ENCODE measurements at places on chromosomes 16 and 17. TPM values are rescaled to one million over a fixed set of nuclear protein-coding genes. Genes with fewer than 3 reads are reported as not detected.
A peak's percentile ranks its signal among the peaks of the same experiment; 100 is the strongest.

DNA sequence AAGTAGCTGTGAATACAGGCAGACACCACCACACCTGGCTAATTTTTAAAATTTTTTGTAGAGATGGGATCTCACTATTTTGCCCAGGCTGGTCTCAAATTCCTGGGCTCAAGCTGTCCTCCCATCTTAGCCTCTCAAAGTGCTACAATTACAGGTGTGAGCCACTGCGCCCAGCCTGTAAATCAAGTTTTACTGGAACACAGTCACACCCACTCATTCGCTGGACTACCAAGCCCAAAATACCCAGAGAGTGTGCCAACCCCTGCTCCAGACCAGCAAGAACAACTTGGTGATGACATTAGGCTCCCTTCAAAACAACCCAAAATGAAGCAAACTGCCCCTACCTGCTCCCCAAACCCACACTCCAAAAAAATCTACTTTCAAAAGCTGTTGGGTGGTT lies 36.0 kb downstream of the TVP23A start:
- DNase-seq = no peak
- no peaks in the 10 kb centered on the region for H3K36me3 ChIP-seq
- no peaks in the 10 kb centered on the region for H3K27me3 ChIP-seq
- H3K27ac ChIP-seq = no peak overlapping the region
- no peak overlapping the region for H3K4me3 ChIP-seq

DNA sequence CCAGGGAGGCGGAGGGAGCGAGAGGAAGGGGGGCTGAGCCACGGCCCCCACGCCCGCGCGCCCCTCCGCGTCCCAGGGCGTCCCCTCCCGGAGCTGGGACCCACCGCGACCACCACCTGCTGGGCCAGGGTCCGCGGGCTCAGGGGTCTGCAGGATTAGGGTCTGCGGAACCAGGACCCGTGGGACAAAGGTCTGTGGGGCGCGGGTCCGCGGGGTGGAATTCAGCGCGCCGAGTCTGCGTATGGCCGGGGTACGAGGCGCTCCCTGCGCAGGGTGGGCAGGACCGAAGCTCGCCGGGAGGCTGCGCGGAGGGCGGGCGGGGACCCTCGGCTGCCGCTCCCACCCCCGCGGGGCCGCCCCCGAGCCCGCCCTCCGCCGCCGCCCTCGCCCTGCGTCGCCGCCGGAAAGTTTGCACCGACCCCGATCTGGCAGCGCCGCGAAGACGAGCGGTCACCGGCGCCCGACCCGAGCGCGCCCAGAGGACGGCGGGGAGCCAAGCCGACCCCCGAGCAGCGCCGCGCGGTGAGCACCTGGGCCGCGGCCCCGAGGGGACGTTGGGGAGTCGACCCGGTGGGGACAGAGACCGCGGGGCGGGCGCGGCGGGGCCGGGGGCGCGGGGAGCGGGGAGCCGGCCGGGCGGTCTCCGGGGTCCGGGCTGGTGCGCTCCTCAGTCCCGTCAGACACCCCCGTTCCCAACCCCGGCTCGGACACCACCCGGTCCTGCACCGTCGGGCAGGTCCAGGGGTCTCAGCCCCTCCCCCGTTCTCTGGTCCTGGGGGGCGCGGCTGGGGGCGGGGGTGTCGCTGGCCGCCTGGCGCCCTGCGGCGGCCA lies at the start of gene GCGR:
TSS of gene GCGR (plus strand) at position 423 of the 831 bp plus-strand sequence. CDS start 4,869 bp downstream, outside the sequence.
- no peaks in the 10 kb centered on the region for H3K36me3 ChIP-seq
- peak within 1 kb of the TSS; percentile 49 for H3K4me3 ChIP-seq
- H3K27ac ChIP-seq = no peak within 1 kb of the TSS
- no peaks in the 10 kb centered on the region for H3K4me1 ChIP-seq

- no peak overlapping the region for H3K4me3 ChIP-seq
- no peak overlapping the region for H3K27ac ChIP-seq
- DNase-seq = no peak
- peaks cover 4% of the 10 kb centered on the region for H3K4me1 ChIP-seq
- no peaks in the 10 kb centered on the region for H3K27me3 ChIP-seq
- H3K36me3 ChIP-seq = peaks cover 3% of the 10 kb centered on the region
Observed at GRCh38 chr16:14641926-14642325, 9.2 kb downstream of the BFAR start.

- no peak overlapping the region for H3K27ac ChIP-seq
- DNase-seq = peak; percentile 90
- peaks cover 17% of the 10 kb centered on the region for H3K4me1 ChIP-seq
- peaks cover 23% of the 10 kb centered on the region for H3K36me3 ChIP-seq
- no peak overlapping the region for H3K4me3 ChIP-seq
- H3K27me3 ChIP-seq = no peaks in the 10 kb centered on the region
Observed at GRCh38 chr17:80426671-80427326, 11.8 kb downstream of the ENDOV start.

- H3K4me1 ChIP-seq = no peaks in the 10 kb centered on the region
- no peaks in the 10 kb centered on the region for H3K27me3 ChIP-seq
- H3K4me3 ChIP-seq = no peak overlapping the region
- no peak for DNase-seq
- no peak overlapping the region for H3K27ac ChIP-seq
- no peaks in the 10 kb centered on the region for H3K36me3 ChIP-seq
Observed at GRCh38 chr17:22600644-22601298, 908.4 kb downstream of the KCNJ18 start.

The ABCC12 gene
- 0.59 TPM for total RNA-seq

GRCh38 chr17:74870512-74870911 lies 2.3 kb downstream of the FDXR start:
- H3K27me3 ChIP-seq = peaks cover 2% of the 10 kb centered on the region
- no peak overlapping the region for H3K27ac ChIP-seq
- peaks cover 7% of the 10 kb centered on the region for H3K4me1 ChIP-seq
- H3K4me3 ChIP-seq = no peak overlapping the region

DNA sequence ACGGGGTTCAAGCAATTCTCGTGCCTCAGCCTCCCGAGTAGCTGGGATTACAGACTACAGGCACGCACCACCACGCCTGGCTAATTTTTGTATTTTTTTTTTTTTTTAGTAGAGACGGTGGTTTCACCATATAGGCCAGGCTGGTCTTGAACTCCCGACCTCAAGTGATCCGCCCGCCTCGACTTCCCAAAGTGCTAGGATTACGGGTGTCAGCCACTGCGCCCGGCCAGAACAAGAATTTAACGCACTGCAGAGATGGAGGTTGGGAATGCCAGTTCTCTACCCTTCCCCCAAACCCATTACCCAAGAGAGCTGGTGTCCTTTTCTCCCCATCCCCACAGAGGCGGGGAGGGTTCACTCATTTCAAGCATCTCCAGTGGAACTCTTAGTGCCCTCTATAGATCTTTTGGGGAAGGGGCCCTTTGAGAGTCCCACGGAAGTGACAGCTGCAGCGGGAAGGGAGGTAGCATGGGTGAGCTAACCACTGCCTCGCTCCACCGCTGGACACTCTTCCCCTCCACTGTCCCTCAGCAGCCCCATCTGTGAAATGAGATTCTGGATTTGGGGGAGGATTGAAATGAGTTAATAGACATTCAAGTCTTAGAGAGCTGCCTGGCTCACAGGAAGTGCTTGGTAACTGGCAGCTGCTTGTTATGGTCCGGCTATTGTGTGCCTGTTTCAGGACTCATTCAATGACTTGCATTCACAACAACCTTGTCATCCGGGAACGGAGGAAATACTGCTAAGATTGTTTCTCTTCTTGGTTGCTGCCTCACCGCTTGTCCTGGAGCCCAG lies 3.5 kb upstream of the UBALD2 start:
- peaks cover 29% of the 10 kb centered on the region for H3K4me1 ChIP-seq
- no peak for DNase-seq
- no peaks in the 10 kb centered on the region for H3K36me3 ChIP-seq

- H3K27me3 ChIP-seq = no peaks in the 10 kb centered on the region
- DNase-seq = no peak
- H3K27ac ChIP-seq = no peak overlapping the region
- H3K4me3 ChIP-seq = no peak overlapping the region
Observed at GRCh38 chr16:53771655-53772497, 67.9 kb downstream of the FTO start.

DNA sequence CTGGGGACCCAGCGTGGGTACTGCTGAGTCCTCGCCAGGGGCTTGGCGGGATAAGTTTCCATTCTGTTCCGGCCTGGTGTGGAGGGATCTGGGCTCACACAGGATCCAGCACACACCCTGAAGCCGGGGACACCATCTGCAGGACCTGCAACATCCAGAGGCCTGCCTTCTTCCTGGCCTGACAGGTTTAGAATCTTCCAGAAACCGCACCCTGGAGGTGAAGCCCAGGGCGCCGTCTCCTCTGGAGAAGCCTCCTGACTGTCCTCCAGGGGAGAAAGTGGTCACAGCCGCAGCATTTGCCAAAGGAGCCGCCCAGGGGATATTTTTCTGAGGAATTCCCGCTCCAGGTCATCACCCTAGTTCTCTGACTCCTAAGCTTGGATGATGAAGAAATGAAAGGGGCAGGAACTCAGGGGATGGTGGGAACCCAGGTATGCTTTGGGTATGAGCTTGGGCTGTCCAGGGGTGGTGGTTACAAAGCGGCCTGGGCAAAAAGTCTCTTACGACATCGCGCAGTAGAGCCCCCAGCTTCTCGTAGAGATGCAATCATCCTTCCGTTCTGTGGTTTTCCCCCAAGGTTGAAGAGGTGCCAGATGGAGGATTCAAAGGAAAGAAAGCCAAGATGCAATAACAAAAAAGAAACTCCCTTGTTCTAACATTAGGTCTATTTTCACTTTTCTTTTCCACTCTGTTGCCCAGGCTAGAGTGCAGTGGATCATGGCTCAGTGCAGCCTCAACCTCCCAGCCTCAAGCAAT lies 9.1 kb upstream of the CRISPLD2 start:
- H3K4me1 ChIP-seq = no peaks in the 10 kb centered on the region
- H3K27me3 ChIP-seq = peaks cover 4% of the 10 kb centered on the region
- DNase-seq = peak; percentile 42
- H3K36me3 ChIP-seq = no peaks in the 10 kb centered on the region
- H3K4me3 ChIP-seq = no peak overlapping the region

The CASKIN1 gene
- 1.0 TPM for total RNA-seq

GRCh38 chr17:76994237-76994637 lies 126.0 kb downstream of the MGAT5B start:
- H3K4me1 ChIP-seq = no peaks in the 10 kb centered on the region
- H3K4me3 ChIP-seq = no peak overlapping the region
- no peak overlapping the region for H3K27ac ChIP-seq

DNA sequence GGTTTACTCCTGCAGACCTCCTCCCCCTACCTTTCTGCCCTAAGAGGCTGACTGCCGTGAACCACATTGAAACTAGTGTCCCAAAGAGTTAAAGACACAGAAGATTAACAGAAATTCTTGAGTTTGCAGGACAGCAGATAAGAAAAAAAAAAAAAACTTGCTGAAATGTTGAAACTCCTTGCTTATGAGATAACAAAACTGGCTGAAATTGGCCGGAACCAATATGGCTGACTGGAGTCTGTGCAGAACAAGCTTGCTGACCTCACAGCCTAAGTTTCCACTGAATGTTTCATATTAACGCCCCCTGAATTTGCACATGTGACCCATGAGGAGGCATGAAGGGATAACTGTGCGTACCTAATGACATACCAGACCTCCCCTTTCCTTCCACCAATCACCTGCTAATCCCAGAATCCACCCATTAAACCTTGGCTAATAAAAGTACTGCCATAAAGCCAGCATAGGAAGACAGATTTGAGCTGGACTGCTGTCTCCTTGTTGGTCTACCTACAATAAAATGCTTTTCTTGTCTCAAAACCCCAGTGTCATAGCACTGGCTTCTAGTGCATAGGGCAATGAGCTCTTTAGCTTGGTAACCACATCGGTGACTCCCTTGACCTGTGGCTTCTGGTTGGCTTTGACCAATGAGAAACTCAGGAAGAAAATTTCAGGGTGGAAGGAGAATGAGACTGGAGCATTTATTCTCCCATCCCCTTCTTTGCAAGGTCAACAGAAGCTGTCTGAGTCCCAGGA lies 80.1 kb downstream of the PMP22 start:
- H3K27me3 ChIP-seq = no peaks in the 10 kb centered on the region
- DNase-seq = no peak
- H3K4me3 ChIP-seq = no peak overlapping the region
- H3K36me3 ChIP-seq = no peaks in the 10 kb centered on the region

GRCh38 chr17:18076936-18077335 lies 10.8 kb upstream of the DRG2 start:
- H3K36me3 ChIP-seq = no peaks in the 10 kb centered on the region
- no peaks in the 10 kb centered on the region for H3K27me3 ChIP-seq
- H3K27ac ChIP-seq = no peak overlapping the region
- no peaks in the 10 kb centered on the region for H3K4me1 ChIP-seq

The NTN1 gene
- 2.1 TPM for total RNA-seq

- H3K4me1 ChIP-seq = peaks cover 15% of the 10 kb centered on the region
- H3K27ac ChIP-seq = peak overlapping the region; percentile 98
- no peaks in the 10 kb centered on the region for H3K27me3 ChIP-seq
- no peak for DNase-seq
- peaks cover 44% of the 10 kb centered on the region for H3K36me3 ChIP-seq
- peak overlapping the region; percentile 95 for H3K4me3 ChIP-seq
Observed at GRCh38 chr16:20740007-20740883, 1.4 kb downstream of the THUMPD1 start.

DNA sequence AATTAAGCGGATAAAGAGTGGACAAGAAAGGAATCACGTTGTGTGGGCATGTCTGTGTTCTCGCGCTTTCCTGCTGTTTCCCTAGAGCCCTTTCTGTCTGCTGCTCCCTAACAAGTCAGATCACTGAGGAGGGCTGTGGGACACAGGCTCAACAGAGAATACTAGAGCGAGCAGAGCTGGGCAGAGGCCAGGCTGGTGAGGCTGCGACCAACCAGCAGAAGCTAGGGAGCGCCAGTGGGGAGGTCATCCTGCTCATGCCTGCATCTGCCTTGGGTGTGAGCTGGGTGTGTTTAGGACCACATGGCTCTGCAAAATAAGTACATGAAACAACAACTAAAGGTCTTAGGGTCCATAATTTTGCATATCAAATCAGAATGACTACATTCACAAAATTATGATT lies 11.5 kb upstream of the FOXJ1 start:
- H3K27me3 ChIP-seq = no peaks in the 10 kb centered on the region
- no peak overlapping the region for H3K27ac ChIP-seq
- peaks cover 6% of the 10 kb centered on the region for H3K4me1 ChIP-seq
- no peak overlapping the region for H3K4me3 ChIP-seq

DNA sequence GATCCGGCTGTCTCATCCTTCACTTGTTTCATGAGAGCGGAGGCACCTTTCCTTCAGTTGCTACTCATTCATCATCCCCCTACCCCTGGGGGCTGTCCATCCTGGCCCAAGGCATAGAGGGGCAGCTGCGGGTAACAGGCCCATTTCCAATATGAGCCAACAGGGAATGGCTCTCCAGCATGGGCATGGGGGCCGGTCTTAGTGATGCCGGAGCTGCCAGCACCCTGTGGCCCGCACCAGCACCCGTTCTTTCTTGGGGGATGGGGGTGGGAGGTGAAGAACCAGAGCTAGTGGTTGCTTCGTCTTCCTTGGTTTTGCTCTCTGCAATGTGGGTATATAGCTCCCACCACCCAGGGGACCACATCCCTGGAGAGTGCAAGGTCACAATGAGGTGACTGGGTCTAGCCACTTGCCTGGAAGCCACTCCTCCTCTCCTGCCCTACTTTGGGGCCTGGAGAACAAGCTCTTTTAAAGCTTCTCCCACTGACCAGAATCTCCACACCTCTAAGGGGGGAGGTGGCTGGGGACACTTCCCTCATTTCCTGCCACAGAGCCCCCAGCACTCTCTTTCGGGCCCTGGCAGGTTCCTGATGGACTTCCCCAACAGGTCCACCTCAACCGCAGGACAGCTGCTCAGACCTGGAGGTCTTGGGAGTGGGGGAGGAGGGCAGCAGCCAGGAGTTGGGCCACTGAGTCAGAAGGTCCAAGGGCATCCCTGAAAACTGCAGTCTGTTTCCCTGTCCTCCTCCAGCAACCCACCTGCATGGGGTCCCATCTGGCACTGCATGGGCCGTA lies 11.9 kb upstream of the TBX2 start:
- no peak overlapping the region for H3K27ac ChIP-seq
- no peaks in the 10 kb centered on the region for H3K27me3 ChIP-seq
- H3K4me1 ChIP-seq = peaks cover 4% of the 10 kb centered on the region
- DNase-seq = no peak

Measured in psoas muscle (tissue), 8 donors.